ENCODE measurements at places on chromosomes 1 and 21. TPM values are rescaled to one million over a fixed set of nuclear protein-coding genes. Genes with fewer than 3 reads are reported as not detected.
A peak's percentile ranks its signal among the peaks of the same experiment; 100 is the strongest.

DNA sequence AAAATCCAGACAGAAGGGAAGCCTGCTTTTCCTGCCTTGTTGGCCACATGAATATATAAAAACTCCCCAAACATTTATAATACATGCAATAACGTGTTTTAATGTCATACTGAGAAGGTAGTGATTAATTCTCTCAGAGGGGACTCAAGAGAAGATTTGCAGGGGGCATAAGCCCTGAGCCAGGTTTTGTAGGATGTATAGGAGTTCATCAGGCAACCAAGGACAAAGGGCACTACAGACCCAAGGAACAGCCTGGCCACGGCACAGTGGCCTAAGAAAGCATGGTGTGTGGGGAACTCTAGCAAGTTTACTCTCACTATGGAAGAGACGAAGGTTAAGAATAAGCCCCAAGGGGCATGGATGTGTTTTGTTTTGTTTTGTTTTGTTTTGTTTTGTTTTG, 15.4 kb upstream of the TNNI1 start:
- no peaks in the 10 kb centered on the region for H3K4me1 ChIP-seq
- H3K4me3 ChIP-seq: no peak overlapping the region
- H3K27me3 ChIP-seq: no peaks in the 10 kb centered on the region

- H3K36me3 ChIP-seq: no peaks in the 10 kb centered on the region
- peaks cover 7% of the 10 kb centered on the region for H3K4me1 ChIP-seq
- DNase-seq: peak; percentile 69
- H3K4me3 ChIP-seq: peak overlapping the region; percentile 55
- H3K27me3 ChIP-seq: peaks cover 100% of the 10 kb centered on the region
These were observed 494 bp downstream of the NT5C1A start for GRCh38 chr1:39671433-39671792.

GRCh38 chr1:189787201-189787600, 690.5 kb downstream of the BRINP3 start:
- peak; percentile 46 for DNase-seq
- no peak overlapping the region for H3K27ac ChIP-seq
- H3K36me3 ChIP-seq: no peaks in the 10 kb centered on the region
- no peak overlapping the region for H3K4me3 ChIP-seq
- no peaks in the 10 kb centered on the region for H3K27me3 ChIP-seq
- H3K4me1 ChIP-seq: no peaks in the 10 kb centered on the region

DNA sequence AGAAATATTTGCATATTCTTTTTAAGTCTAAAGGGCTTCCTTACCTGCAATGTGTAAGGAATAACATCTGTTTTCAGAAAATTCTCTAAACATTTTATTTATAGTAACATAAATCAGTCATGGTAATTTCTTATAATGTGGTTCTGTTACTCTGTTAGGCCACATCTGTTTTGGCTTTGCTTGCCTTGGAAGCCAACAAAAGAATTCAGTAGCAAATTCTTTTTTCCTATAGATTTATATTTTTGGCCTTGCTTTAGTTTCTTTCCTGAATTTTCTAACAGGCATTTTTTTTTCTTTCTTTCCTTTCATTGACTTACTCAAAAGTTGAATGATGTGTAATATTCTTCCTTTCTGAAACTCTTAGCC, 72.2 kb downstream of the OSBPL9 start:
- no peaks in the 10 kb centered on the region for H3K36me3 ChIP-seq
- no peaks in the 10 kb centered on the region for H3K4me1 ChIP-seq
- DNase-seq: no peak

DNA sequence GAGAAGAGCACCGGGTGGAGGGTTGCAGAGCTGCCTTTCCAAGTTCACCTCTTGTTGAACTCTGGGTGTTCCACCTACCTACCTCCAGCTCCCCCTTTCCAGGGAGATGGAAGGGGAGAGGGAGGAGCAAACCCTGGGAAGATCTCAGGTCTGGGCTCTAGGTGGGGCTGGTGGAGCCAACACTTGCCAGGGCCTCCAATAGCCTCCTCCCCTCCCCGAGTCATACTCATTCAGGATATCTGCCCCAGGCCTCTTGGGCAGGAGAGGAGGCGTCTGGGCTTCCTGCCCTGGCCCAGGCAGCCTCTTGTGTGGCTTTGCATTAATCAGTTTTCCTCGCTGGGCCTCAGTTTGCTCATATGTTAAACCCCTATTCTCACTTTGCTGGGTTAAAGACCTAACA, 13.4 kb downstream of the RAP1GAP start:
- H3K27ac ChIP-seq: no peak overlapping the region
- no peak overlapping the region for H3K4me3 ChIP-seq
- peak; percentile 56 for DNase-seq
- peaks cover 13% of the 10 kb centered on the region for H3K4me1 ChIP-seq

Gene ZZZ3
- total RNA-seq: 85.1 TPM

Measured in neural progenitor cell (in vitro differentiated cells).